Progenitor cell of endocrine pancreas (in vitro differentiated cells): ENCODE measurements at places on chromosomes 16 and 17. TPM values are rescaled to one million over a fixed set of nuclear protein-coding genes. Genes with fewer than 3 reads are reported as not detected.

Gene SLC9A5
- total RNA-seq, result 3.4 and 3.9 TPM in 2 replicates

- no peak overlapping the region for H3K4me3 ChIP-seq
- no peak overlapping the region for H3K27ac ChIP-seq
- H3K36me3 ChIP-seq, result peaks cover 6% of the 10 kb centered on the region
These were observed 202.0 kb downstream of the C16orf78 start for GRCh38 chr16:49575346-49576172.

Gene TXNDC17
- total RNA-seq, result 104 and 105 TPM in 2 replicates

Gene TAC4
- total RNA-seq, result not detected in 2 replicates

- H3K36me3 ChIP-seq, result no peaks in the 10 kb centered on the region
- no peaks in the 10 kb centered on the region for H3K27me3 ChIP-seq
- no peak overlapping the region for H3K4me3 ChIP-seq
- H3K4me1 ChIP-seq, result peaks cover 2% of the 10 kb centered on the region
- no peak for DNase-seq
- H3K27ac ChIP-seq, result no peak overlapping the region
These were observed 4.1 kb upstream of the PHF12 start for GRCh38 chr17:28955408-28955807.

GRCh38 chr16:9092282-9092977 is 986 bp downstream of the HAPSTR1 start:
- H3K27me3 ChIP-seq, result no peaks in the 10 kb centered on the region
- peaks cover 15% of the 10 kb centered on the region for H3K36me3 ChIP-seq
- DNase-seq, result peak; percentile 34
- H3K4me3 ChIP-seq, result peak overlapping the region; percentile 99
- H3K4me1 ChIP-seq, result peaks cover 30% of the 10 kb centered on the region

- no peak overlapping the region for H3K4me3 ChIP-seq
- H3K4me1 ChIP-seq, result peaks cover 19% of the 10 kb centered on the region
- H3K36me3 ChIP-seq, result no peaks in the 10 kb centered on the region
- H3K27me3 ChIP-seq, result peaks cover 56% of the 10 kb centered on the region
- no peak for DNase-seq
These were observed 8.4 kb upstream of the PRR29 start for GRCh38 chr17:63989622-63990345.

Gene CA7
- total RNA-seq, result not detected in 2 replicates

GRCh38 chr17:13609941-13610340 is 8.2 kb upstream of the HS3ST3A1 start:
- H3K4me3 ChIP-seq, result no peak overlapping the region
- H3K27me3 ChIP-seq, result peaks cover 6% of the 10 kb centered on the region
- DNase-seq, result no peak
- H3K4me1 ChIP-seq, result peaks cover 13% of the 10 kb centered on the region
- H3K36me3 ChIP-seq, result peaks cover 6% of the 10 kb centered on the region

- H3K27me3 ChIP-seq, result peaks cover 2% of the 10 kb centered on the region
- no peaks in the 10 kb centered on the region for H3K36me3 ChIP-seq
These were observed 744 bp upstream of the LRRC37A3 start for GRCh38 chr17:64920026-64920418.

Gene CDH13
- total RNA-seq, result 0.07 and 0.38 TPM in 2 replicates

DNA sequence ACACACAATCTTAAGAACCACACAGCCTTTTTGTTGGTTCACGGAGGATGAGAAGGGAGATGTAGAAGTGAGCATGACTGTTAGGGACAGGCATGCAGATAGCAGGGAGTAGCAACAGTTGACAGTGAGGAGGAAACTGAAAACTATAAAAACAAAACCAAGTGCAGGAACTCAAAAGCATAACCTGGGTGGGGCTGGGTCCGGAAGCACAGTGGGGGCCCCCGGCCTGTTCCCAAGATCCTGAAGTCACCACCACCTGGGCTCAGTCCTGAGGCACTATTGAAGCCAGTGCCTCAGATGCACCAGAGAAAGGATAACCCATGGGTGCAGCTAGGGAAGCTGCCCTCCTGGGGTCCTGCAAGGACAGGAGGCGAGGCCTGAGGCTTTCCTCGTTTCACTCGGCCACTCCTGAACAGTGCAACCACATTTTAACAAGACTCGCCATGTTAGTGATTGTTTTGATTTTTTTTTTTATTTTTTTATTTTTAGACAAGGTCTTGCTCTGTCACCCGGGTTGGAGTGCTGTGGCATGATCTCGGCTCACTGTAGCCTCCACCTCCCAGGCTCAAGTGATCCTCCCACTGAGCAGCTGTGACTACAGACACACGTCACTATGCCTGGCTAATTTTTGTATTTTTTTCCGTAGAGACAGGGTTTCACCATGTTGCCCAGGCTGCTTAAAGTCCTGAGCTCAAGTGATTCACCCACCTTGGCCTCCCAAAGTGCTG is 27.7 kb upstream of the CBX4 start:
- no peaks in the 10 kb centered on the region for H3K36me3 ChIP-seq
- peaks cover 21% of the 10 kb centered on the region for H3K27me3 ChIP-seq
- no peaks in the 10 kb centered on the region for H3K4me1 ChIP-seq

DNA sequence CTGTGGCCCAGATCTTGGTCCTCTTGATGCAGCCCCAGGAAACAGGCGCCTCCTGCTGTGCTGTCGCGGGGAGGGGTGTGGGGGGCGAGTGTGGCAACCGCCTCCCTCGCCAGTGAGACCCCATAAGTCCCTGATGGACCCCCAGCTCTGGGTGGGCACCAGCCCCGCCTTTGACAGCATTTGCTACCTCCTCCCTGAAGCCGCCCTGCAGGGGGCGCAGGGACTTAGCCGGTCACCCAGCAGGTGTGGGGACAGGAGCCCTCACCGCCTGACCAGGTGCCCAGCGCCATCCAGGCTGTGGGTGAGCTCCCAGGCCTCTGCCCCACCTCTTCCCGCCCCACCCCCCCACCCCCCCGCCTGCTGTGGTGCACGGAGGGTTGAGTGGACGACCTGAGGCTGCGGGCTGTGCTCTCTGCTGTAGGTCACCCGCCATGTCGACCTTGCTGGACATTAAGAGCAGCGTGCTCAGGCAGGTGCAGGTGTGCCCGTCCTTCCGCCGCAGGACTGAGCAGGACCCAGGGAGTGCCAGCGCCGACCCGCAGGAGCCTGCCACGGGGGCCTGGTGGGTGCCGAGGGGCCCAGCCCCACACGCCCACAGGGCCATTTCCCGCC is 4.8 kb downstream of the BAIAP3 start:
- H3K36me3 ChIP-seq, result no peaks in the 10 kb centered on the region
- DNase-seq, result peak; percentile 62

DNA sequence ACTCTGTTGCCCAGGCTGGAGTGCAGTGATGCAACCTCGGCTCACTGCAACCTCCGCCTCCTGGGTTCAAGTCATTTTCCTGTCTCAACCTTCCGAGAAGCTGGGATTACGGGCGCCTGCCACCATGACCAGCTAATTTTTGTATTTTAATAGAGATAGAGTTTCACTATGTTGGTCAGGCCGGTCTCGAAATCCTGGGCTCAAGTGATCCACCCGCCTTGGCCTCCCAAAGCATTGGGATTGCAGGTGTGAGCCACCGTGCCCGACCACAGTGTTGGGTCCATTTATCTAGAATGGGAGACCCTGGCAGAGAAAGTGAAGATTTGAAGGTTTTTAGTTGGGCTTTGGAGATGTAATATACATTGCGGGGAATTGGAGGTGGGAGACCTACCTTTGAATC is 70.1 kb downstream of the SNX29 start:
- no peaks in the 10 kb centered on the region for H3K4me1 ChIP-seq
- H3K27ac ChIP-seq, result no peak overlapping the region
- H3K4me3 ChIP-seq, result no peak overlapping the region
- H3K27me3 ChIP-seq, result no peaks in the 10 kb centered on the region
- no peak for DNase-seq

Gene EFCAB5
- total RNA-seq, result 0.44 TPM in 1 of 2 replicates, not detected in the other

- H3K4me3 ChIP-seq, result peak overlapping the region; percentile 94
- H3K27me3 ChIP-seq, result peaks cover 13% of the 10 kb centered on the region
- H3K27ac ChIP-seq, result peak overlapping the region; percentile 98
- no peak for DNase-seq
- H3K36me3 ChIP-seq, result no peaks in the 10 kb centered on the region
These were observed 825 bp downstream of the RPTOR start for GRCh38 chr17:80545499-80545826.

- peak overlapping the region; percentile 3 for H3K27ac ChIP-seq
- peaks cover 4% of the 10 kb centered on the region for H3K36me3 ChIP-seq
- no peak for DNase-seq
- H3K27me3 ChIP-seq, result no peaks in the 10 kb centered on the region
These were observed 368.9 kb downstream of the UTP18 start for GRCh38 chr17:51629232-51629631.

Gene SCNN1B
- not detected in 2 replicates for total RNA-seq

Gene GPR139
- total RNA-seq, result not detected in 2 replicates

Gene ITGB3
- not detected in 2 replicates for total RNA-seq

DNA sequence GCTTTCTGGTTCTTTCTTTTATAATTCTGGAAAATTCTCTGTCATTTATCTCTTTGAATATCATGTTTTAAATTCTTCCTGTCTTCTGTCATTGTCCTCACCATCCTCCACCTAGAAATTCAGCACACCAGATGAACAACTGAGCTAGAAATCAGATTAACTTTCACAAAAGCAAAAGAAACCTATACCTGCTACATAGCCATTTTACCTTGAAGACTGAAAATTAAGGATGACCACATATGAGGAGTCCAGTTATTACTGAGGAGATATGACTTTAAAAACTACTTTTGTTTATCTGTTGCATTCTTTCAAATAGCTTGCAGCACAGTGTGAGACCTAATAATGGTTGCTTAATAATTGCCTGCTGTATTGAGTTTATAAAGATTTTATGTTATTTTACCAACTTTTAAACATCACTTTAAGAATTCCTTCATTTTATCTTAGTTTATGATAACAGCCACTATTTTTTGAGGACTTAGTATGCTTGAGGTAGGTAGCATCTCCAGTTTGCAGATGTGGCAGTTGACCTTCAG is 104.3 kb downstream of the BCAS3 start:
- no peaks in the 10 kb centered on the region for H3K4me1 ChIP-seq
- H3K27ac ChIP-seq, result no peak overlapping the region
- H3K4me3 ChIP-seq, result no peak overlapping the region
- H3K27me3 ChIP-seq, result no peaks in the 10 kb centered on the region
- no peaks in the 10 kb centered on the region for H3K36me3 ChIP-seq
- no peak for DNase-seq

- H3K27me3 ChIP-seq, result peaks cover 44% of the 10 kb centered on the region
- H3K4me3 ChIP-seq, result peak overlapping the region; percentile 16
- H3K4me1 ChIP-seq, result peaks cover 10% of the 10 kb centered on the region
- H3K27ac ChIP-seq, result no peak overlapping the region
These were observed 792 bp downstream of the SECTM1 start for GRCh38 chr17:82332669-82333278.

DNA sequence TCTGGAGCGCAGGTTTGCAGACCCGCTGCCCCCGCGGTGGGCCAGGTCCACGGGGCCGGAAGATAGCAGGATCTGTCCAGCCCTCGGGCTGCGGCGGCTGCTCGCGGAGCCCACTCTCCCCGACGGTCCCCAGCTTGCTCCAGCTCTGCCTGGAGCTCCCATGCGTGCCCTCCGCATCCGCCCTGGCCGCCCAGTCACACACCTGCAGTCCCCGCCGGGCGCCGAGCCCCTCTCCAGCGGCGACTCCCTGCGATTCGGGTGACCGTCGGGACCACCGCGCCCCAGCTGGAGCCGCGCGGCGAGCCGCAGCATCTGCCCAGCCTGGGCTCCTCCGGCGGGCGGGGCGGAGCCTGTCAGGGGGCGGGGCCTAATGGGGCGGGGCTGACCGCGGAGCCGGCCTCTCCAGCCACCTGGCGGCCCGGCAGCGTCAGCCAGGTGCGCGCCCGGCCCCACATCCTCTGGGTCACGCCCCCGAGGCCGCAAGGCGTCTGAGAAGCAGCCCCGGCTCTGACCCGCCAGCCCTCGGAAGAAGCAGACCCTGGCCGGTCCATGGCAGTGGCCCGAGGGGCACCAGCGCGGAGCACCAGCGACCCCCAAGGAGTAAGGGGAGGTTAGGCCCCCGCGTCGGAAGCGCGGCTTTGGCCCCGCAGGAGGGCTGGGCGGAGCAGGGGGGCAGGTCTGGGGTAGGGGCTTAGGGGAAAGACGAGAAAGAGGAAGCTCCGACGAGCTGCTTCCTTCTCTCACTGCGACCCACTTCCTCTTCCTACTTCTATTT is at the start of gene PIK3R5:
Gene PIK3R5, minus strand, starts transcription at position 314 of the 775 bp plus-strand sequence. CDS start 54,213 bp downstream, outside the sequence.
- peak; percentile 78 for DNase-seq
- peaks cover 2% of the 10 kb centered on the region for H3K36me3 ChIP-seq
- H3K4me3 ChIP-seq, result peak within 1 kb of the TSS; percentile 56
- H3K27ac ChIP-seq, result no peak within 1 kb of the TSS
- peaks cover 63% of the 10 kb centered on the region for H3K27me3 ChIP-seq
- no peaks in the 10 kb centered on the region for H3K4me1 ChIP-seq

GRCh38 chr16:89841275-89841674 is 13.0 kb downstream of the SPIRE2 start:
- H3K36me3 ChIP-seq, result no peaks in the 10 kb centered on the region
- peaks cover 5% of the 10 kb centered on the region for H3K4me1 ChIP-seq
- H3K27me3 ChIP-seq, result no peaks in the 10 kb centered on the region
- no peak for DNase-seq
- no peak overlapping the region for H3K27ac ChIP-seq
- H3K4me3 ChIP-seq, result no peak overlapping the region

DNA sequence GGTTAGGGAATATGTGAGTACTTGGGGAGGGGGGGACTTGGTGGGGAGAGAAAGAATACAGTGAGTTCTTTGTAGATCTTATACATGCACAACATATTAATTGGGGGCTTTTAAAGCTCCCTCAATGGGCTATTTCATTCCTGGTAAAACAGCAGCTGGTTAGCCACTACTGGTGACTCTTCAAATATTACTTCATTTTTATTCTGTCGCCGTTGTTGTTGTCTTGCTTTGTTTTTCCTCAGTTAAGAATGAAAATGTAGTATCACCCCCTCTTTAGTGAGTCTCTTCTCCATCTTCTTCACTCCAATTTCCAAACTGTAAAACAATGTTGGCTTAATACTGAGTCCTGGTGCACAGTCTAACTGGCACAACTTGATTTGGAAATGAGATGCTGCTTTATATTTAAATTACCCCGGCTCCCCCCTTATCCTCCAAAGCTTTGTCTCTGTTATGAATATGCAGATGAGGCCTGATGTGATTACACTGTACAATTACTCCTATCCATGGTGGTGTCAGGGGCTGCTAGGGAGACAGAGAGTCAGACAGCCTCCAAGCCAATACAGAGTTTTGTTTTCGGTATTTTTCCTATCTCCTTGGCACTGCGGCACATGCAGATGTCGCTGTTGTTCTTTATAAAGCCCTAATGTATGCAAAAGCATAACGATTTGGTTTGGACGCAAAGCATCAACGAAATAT is 256.9 kb upstream of the PMFBP1 start:
- DNase-seq, result no peak
- H3K36me3 ChIP-seq, result peaks cover 15% of the 10 kb centered on the region
- H3K27ac ChIP-seq, result no peak overlapping the region
